ENCODE measurements at places on chromosomes 11 and 22. TPM values are rescaled to one million over a fixed set of nuclear protein-coding genes. Genes with fewer than 3 reads are reported as not detected.

The SCGB2A2 gene
- not detected for total RNA-seq

The PGA5 gene
- total RNA-seq: 0.29 TPM

The IGLL1 gene
- not detected for total RNA-seq

The MYEOV gene
- total RNA-seq: 8.1 TPM

The SPI1 gene
- not detected for total RNA-seq

The NLRP10 gene
- 0.99 TPM for total RNA-seq

The BUD13 gene
- 11.9 TPM for total RNA-seq

The DSCAML1 gene
- total RNA-seq: not detected

The MRGPRX3 gene
- total RNA-seq: not detected

The KRTAP5-6 gene
- not detected for total RNA-seq

The MFRP gene
- under 0.01 TPM for total RNA-seq

The ETS1 gene
- 46.5 TPM for total RNA-seq

The OR5A1 gene
- total RNA-seq: not detected

The CDC45 gene
- 3.0 TPM for total RNA-seq

The PLEKHA7 gene
- total RNA-seq: not detected
